ENCODE measurements at places on chromosomes 6 and 20.

DNA sequence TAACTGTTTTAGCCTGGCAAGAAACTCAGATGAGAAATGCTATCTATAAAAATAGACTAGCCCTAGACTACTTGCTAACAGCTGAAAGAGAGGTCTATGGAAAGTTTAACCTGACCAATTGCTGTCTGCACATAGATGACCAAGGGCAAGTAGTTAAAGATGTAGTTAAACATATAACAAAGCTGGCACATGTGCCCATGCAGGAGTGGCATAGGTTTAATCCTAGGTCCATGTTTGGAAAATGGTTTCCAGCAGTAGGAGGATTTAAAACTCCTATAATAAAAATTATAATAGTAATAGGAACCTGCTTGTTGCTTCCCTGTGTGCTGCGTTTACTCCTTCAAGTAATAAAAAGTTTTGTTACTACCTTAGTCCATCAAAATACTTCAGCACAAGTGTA is 51.2 kb upstream of the ADGRF4 start:
- DNase-seq, result no peak

GRCh38 chr6:156949376-156949775 is 172.2 kb downstream of the ARID1B start:
- no peak for DNase-seq

GRCh38 chr6:19394051-19394450 is 443.1 kb upstream of the ID4 start:
- no peak for DNase-seq

- no peak for DNase-seq
These were observed 1.9 kb downstream of the BAG2 start for GRCh38 chr6:57173886-57174510.

- DNase-seq, result no peak
These were observed 43.3 kb downstream of the EPHA7 start for GRCh38 chr6:93376026-93376540.

- no peak for DNase-seq
These were observed 249.5 kb downstream of the ZFAND3 start for GRCh38 chr6:38068854-38069590.

DNA sequence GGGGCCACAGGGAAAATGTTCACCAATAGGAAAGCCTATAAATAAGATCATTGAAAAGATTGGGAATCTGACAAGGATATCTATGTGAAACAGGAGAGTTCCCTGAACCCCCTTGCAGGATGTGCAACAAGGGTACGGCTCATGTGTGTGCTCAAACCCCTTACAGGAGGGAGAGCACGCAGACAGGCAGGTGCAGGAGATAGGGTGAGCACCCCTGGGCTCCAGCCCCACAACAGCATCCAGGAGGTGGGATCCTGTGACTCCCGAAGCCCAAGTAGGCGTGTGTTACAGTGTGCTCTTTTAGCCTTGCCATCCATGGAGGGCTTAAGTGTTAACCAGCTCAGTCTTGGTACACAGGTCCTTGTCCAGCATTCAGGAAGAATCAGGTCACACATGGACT is 204.2 kb downstream of the BMP7 start:
- DNase-seq, result no peak

GRCh38 chr6:26032340-26033084 is 54.7 kb upstream of the HFE start:
- DNase-seq, result no peak

DNA sequence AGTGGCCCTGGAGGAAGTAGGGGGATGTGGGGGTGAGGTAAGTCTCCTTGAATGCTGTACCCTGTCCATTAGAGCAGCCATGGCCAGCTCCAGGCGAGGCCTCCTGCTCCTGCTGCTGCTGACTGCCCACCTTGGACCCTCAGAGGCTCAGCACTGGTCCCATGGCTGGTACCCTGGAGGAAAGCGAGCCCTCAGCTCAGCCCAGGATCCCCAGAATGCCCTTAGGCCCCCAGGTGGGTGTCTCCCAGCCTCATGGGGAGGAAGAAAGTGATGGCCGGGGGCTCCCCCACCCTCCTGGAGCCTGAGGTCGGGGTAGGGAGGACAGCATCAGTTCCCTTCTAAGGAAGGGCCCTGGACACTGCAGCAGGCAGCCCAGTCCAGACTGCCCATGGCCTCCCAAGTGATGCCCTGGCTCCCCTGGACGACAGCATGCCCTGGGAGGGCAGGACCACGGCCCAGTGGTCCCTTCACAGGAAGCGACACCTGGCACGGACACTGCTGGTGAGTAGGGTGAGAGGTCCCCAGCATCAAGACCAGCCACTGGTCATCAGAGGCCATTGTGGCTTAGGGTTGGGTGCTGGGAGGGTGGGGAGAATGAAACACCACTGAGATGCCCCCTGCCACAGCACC is 1.0 kb downstream of the GNRH2 start:
- no peak for DNase-seq

- peak; percentile 85 for DNase-seq
These were observed 584 bp downstream of the PTK7 start for GRCh38 chr6:43076464-43077332.
